ENCODE measurements at places on chromosomes 1 and 21. TPM values are rescaled to one million over a fixed set of nuclear protein-coding genes. Genes with fewer than 3 reads are reported as not detected.

- no peak for DNase-seq
These were observed 2.3 kb downstream of the PCSK9 start for GRCh38 chr1:55041613-55042012.

DNA sequence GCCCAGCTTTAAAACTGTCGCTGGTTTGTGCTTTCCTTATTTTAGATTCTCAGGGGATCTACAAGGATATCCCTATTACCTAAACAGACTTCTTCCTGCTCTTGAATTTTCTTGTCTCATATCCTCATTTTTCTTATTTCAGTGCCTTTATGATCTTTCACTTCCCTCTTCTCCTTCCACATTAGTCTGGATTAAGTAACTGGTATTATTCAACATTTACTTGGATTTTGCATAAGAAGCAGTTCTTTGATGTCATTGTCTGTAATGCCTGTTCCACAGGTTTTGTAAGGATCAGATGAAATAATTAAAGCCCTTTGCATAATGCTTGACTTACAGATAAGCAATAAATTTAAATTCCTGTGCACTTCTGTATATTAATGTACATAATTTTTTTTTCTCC lies 26.5 kb downstream of the CXADR start:
- no peak for DNase-seq

ARTN gene
- 3.8 TPM for total RNA-seq

- no peak for DNase-seq
These were observed 16.2 kb downstream of the KRTAP10-1 start for GRCh38 chr21:44523567-44524413.

GRCh38 chr1:244751271-244751895 lies 84.1 kb upstream of the COX20 start:
- DNase-seq, result no peak

DNA sequence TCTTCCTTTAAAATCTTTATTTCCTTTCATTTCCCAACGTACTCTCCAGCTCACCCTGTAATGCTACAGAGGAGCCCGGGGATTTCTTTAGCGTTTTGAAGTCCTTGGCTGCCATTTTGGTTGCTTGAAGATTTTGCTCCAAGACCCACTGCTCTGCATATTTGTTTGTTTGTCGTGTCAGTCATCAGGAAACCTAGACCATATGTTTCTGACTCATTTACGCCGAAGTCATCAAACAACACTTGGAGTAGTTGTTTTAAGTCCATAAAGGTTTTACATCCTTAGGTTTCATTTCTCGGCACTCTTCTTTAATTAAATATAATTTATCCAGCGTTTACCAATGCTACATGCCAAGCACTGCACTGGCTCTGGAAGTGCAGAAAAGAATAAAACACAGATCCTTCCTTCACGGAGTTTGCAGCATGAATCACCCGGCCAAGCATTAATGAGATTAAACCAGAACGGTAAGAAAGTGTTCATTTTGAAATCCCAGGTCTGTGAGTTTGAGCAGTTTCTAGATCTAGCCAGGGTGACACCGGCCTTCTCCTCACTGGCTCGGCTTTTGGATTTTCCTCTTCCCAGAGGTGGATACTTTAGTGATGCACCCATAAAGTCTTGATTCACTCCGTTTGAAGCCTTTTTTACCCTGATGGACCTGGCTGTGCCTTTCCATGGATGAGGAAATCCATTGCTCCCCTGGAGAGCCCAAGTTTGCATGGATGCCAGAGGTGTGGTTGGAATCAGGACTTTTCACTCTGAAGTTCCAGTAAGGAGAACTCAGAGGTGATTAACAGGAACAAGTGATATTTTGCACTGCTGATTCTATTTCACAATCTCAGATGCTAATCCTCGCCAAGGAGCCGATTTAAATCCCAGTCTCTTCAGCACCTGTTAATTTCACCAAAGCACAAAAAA lies 109.3 kb downstream of the KAZN start:
- DNase-seq, result no peak

- no peak for DNase-seq
These were observed 16.0 kb upstream of the EPS15 start for GRCh38 chr1:51535006-51535592.

LRRIQ3 gene
- 0.85 TPM for total RNA-seq

DNA sequence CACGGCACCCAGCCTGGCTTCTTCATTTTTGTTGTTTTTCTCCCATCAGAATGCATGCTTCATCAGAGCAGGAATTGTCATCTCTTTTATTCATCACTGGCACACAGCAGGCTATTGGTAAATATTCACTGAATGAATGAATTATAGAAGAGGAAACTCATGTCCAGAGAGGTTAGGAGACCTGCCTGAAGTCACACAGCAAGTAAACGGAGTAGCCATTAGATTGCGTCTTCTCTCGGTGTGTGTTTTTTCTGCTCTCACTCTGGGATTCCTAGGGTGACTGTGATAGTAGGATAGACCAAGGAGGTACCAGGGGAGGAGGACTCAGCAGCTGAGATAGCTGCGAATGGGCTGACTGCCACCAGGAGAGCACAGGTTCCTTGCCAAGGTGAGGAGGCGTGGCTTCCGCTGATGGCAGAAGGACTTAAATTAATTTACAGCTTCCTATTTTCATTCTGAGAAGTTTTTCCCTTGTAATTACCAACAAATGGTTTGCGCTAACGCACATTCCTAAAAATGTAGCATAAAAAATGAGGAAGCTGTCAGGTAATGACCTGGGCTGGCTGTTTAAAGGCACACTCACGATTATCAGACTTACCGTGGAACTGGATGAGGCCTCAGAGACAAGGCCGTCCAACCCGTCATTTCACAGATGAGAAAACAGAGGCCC lies 4.5 kb upstream of the NCMAP start:
- DNase-seq, result no peak

OR2T6 gene
- not detected for total RNA-seq

DNA sequence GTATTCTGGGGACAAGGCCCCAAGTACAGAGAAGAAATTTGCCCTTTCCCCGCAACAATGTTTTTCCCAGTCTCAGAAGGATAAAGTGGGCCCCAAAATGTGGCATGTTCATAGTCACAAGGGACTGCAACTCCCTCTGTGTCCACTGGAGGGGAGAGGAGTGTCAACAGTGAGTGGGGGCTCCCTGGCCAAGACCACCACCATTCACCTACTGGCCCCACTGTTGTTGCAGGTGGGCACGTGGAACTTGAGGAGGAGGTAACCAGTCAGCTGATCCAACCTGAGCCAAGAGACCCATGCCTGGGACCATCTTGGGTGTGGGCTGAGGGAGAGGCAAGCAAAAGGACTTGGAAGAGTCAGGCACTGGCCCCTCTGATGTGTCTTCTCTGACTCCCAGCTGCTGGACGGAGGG lies 777 bp downstream of the NUDT17 start:
- no peak for DNase-seq

DNA sequence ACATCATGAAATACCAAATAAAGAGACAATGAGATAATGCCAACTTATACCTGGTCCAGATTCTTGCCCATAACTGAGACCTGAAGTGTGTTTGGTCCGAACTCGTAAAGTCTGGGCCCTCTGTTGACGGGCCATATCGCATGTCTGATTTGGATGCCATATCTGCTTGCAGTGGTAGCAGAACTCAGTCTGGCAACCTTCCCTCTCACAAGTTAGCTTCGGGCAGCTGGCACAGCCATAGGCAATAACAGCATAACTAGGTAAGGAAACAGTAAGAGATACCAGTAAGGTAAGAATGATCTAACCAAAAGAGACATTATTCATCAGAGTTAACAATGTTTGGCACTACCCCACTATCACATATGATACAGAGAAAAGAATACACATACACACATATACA lies 15.1 kb downstream of the RNF19B start:
- DNase-seq, result no peak

DNA sequence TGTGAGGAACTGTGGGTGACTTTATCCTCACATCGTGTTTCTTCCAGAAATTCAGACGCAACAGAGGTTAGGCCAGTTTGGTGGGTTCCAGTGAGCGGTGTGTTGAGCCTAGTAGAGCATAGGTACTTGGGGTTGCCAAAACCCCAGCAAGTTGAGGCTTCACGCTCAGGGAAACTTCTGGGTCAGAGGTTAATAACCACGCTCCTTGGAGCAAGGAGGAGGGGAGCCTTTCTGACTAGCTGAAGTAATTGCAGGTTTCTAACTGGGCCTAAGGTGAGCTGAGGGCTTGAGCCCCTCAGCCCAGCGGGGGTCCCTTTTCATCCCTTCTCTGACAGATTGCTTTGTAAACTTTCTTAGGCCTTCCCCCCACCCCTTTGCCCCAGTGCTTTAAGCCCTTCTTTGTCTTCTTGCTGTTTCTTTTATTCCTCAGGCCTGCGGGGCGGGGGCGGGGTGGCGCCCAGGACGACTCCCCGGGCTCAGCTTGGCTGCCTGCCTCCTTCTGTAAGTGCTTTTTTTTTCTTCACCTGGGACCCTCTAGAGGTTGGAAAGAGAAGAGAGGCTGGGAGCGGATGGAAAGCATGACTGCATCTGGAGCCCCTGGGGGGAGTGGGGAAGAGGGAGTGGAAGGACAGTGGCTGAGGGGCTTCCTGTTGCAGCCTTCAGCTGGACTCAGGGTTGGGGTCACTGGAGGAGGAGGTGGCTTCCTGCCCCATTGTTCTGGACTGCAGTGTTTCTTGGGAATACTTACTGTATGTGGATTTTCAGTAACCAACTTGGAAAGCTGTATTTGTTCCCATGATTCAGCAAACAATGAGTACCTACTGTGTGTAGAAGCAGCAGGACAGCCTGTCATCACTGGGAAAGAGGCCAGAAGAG lies 1.3 kb upstream of the ZNF436 start:
- no peak for DNase-seq

- DNase-seq, result no peak
These were observed 140.9 kb downstream of the RHOU start for GRCh38 chr1:228876187-228876586.

GRCh38 chr1:147912553-147912952 lies 10.0 kb downstream of the GJA8 start:
- DNase-seq, result no peak

MYOG gene
- not detected for total RNA-seq

GRCh38 chr1:243924588-243925349 lies 74.7 kb upstream of the AKT3 start:
- DNase-seq, result no peak

CTTNBP2NL gene
- 32.5 TPM for total RNA-seq
